ENCODE measurements at places on chromosomes 12 and 14.

DNA sequence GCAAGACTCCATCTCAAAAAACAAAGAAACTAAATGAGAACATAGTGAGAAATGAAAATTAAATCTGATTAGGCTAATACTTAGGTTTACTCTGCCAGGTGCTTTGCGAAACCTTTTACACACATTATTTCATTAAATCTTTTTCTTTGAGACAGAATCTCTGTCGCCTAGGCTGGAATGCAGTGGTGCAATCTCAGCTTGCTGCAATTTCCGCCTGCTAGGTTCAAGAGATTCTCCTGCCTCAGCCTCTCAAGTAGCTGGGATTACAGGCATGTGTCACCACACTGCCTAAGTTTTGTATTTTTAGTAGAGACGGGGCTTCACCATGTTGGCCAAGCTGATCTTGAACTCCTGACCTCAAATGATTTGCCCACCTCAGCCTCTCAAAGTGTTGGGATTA, 21.9 kb upstream of the EEA1 start:
- no peak for DNase-seq

- no peak for DNase-seq
Measured at GRCh38 chr12:52496054-52496453, 3.0 kb upstream of the KRT6A start.

- no peak for DNase-seq
Measured at GRCh38 chr12:120230326-120230973, 29.5 kb upstream of the RPLP0 start.

DNA sequence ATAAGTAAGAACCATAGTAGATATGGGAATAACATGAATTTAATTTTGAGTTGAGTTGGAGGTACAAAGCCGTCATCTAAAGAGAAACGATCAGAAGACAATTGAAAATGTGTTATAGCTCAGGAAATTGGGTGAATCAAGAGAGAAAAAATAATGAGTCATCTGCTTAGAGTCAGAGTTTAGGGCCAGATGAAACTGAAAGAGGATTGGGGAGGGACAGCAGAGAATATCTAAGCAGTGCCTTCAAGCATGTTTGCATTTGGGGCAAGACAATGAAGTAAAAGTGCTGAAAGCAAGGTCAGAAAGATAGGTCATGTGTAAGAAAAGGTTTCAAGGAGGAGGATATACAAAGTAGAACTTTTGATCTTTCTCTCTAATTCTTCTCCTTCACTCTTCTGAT, 49.4 kb downstream of the SLC15A5 start:
- no peak for DNase-seq

GRCh38 chr12:60257063-60257462, 661.2 kb downstream of the SLC16A7 start:
- DNase-seq = no peak
